Umbilical cord (tissue), 2 donors: ENCODE measurements at places on chromosomes 3 and 15.

GRCh38 chr15:64619880-64620839, 155.2 kb downstream of the RBPMS2 start:
- DNase-seq: no peak

DNA sequence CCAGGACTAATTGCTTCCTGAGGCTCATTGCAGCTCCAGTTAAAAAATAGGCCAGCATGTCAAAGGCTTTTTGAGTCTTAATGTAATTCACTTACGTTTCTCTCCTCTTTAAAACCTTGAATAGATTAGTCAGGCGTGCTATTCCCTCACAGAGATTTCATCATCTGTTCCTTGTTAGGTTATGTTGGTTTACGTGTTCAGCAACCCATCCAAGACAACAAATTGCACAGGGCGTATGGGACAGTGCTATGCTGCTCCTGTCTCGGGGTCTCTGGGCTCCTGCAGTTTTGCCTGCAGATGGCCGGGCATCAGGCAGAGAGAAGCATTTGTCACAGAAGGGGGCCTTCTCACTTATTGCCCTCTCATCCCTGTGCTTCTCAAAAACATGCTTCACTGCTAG, 117.1 kb downstream of the CHDH start:
- DNase-seq: no peak

GRCh38 chr3:140758791-140759444, 81.1 kb downstream of the TRIM42 start:
- no peak for DNase-seq

- no peak for DNase-seq
Measured at GRCh38 chr3:155568295-155568694, 176.6 kb downstream of the PLCH1 start.

GRCh38 chr15:58451826-58452225, 20.0 kb downstream of the LIPC start:
- DNase-seq: no peak

GRCh38 chr3:7764115-7764514, 737.5 kb upstream of the LMCD1 start:
- no peak for DNase-seq

DNA sequence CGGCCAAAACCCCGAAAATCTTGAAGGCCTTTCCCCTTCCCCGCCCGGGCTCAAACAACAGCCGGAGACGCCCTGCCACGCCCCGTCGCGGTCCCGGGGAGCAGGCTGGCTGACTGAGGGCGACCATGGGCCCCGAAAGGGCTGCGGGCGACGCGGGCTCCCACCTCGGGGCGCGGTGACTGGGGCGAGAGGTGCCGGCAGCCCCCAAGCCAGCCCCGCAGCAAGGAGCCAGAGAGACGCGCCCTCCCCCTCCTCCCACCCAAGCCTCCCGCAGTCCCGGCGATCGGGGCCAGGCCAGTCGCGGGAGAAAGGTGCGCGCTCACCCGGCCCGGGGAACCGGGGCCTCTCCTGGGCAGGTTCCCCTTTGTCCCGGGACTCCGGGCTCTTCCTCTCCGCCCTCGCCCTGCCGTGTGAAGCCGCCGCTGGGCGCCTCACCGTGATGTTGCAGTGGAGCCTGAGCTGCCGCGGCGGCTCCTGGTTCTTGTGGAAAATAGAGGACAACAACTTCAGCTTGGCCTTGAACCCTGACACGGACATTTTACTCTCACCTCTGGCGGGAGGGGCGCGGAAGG, 30.6 kb upstream of the ZSCAN2 start:
- peak; percentile 40 for DNase-seq

- no peak for DNase-seq
Measured at GRCh38 chr3:61814674-61815073, 253.3 kb downstream of the PTPRG start.

- DNase-seq: no peak
Measured at GRCh38 chr15:46120713-46121112, 485.9 kb downstream of the SQOR start.

DNA sequence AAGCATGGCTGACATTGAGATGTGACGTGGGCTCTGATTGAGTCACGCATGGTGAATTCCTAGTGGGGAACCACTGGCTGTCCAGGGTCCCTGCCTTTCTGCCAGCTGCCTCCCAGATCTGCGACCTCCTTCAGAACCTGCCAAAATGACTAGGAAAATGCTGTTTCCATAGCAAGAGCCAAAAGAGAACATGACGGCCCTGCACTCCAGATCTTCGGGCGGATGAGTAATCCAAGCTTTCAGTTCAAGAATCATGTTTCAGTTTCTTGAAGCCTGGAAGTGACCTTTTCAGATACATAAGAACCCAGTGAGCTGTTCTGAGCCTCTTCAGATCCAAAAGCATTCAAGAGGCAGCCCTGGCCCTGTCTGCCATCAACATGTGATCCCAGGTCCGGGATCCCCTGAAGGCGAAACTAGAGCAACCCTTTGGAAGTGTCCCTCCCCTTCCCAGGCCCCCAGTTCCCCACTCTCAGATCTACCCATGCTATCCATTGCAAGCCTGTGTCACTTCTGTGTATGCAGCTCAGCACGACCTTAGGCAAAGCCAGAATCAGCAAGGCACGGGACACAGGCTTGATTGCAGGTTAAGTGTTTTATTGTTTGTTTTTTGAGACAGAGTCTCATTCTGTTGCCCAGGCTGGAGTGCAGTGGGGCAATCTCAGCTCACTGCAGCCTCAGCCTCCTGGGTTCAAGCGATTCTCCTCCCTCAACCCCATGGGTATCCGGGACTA, 19.7 kb downstream of the ANKRD63 start:
- no peak for DNase-seq

GRCh38 chr3:151058740-151059139, 26.7 kb upstream of the MED12L start:
- no peak for DNase-seq

GRCh38 chr3:13484851-13485590, 4.9 kb downstream of the HDAC11 start:
- peak; percentile 82 for DNase-seq

GRCh38 chr3:141600331-141600730, 113.5 kb downstream of the RASA2 start:
- no peak for DNase-seq
